ENCODE measurements at places on chromosomes 6 and 20.

DNA sequence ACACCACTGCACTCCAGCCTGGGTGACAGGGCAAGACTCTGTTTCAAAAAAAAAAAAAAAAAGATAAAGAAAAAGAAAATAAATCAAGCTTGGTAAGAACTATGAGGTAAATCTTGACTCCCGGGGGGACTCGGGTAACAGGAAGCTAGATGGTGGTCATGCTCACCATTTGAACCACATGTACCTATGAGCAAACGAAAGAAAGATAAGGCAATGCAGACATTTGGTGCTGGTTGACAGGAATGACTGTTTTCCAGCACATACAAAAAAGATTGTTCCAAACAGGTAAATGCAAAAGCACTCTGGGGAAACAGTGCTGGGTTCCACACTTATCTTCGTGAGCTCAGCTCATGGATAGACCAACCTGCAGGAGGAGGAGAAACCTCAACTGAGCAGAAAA lies 22.8 kb upstream of the PTPN1 start:
- no peak for DNase-seq

- DNase-seq: no peak
These were observed 2.4 kb downstream of the C6orf132 start for GRCh38 chr6:42140032-42140431.

GRCh38 chr6:166806962-166807757 lies 149.2 kb downstream of the RNASET2 start:
- DNase-seq: no peak

- DNase-seq: peak; percentile 39
These were observed 29.4 kb downstream of the LRP11 start for GRCh38 chr6:149834513-149835481.

GRCh38 chr20:47792021-47792618 lies 6.8 kb upstream of the SULF2 start:
- no peak for DNase-seq
